ENCODE measurements at places on chromosomes 13 and 19.

- DNase-seq = no peak
These were observed 20.9 kb upstream of the ARHGEF18 start for GRCh38 chr19:7327802-7328201.

- DNase-seq = no peak
These were observed 8.5 kb downstream of the MAU2 start for GRCh38 chr19:19329126-19329525.

- no peak for DNase-seq
These were observed 3.6 kb upstream of the ELANE start for GRCh38 chr19:848386-848921.

- no peak for DNase-seq
These were observed 1790.8 kb upstream of the PCDH20 start for GRCh38 chr13:63206461-63206860.

- DNase-seq = no peak
These were observed 17.2 kb upstream of the USPL1 start for GRCh38 chr13:30600496-30600895.

DNA sequence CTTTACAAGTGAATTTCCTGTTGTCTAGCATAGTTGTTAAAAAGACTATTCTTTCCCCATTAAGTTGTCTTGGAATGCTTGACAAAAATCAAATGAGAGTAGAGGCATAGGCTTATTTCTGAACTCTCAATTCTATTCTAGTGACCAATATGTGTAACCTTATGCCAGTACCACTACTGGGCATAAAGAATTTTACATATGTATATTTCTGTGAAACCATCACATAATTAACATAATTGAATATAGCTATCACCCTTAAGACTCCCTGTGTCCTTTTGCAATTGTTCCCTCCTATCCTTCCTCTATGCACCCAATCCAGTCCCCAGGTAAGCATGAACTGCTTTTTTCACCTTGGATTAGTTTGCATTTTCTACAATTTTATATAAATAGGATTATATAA is 165.0 kb downstream of the DNAJC3 start:
- no peak for DNase-seq

- no peak for DNase-seq
These were observed 471 bp downstream of the DACH1 start for GRCh38 chr13:71866335-71867130.

- no peak for DNase-seq
These were observed 2.3 kb downstream of the SSBP4 start for GRCh38 chr19:18421371-18421959.

GRCh38 chr13:45178349-45179162 is 22.3 kb downstream of the KCTD4 start:
- no peak for DNase-seq

GRCh38 chr19:3586127-3586626 is 899 bp downstream of the GIPC3 start:
- no peak for DNase-seq

GRCh38 chr19:16285769-16286498 is 38.7 kb upstream of the KLF2 start:
- peak; percentile 44 for DNase-seq

DNA sequence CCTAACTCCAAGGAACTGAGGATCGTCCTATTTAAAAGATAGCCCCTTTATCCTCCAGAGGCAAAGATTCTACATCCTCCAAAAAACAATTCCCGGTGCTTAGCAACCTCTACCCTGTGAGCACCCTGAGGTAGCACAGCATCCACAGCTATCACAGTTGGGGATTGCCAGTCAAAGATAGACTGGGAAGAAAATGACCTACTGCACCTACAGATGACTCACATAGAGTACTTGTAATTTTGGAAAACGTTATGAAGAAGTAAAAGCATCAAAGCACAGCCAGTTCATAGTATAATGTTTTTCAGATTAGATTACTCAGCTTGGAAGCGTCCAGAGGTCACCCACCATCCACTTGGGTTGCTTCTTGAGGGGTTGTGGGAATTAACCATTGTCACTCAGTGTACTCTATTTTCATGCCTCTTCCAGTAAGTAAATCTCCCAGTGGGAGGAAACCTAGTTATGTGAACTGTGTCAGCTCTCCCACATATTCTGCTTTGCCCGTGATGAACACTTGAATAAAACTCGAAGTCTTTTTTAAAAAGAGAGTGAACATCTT is 8.9 kb upstream of the FAM124A start:
- no peak for DNase-seq

- peak; percentile 26 for DNase-seq
These were observed 2.2 kb upstream of the ZNF665 start for GRCh38 chr19:53195265-53195903.

DNA sequence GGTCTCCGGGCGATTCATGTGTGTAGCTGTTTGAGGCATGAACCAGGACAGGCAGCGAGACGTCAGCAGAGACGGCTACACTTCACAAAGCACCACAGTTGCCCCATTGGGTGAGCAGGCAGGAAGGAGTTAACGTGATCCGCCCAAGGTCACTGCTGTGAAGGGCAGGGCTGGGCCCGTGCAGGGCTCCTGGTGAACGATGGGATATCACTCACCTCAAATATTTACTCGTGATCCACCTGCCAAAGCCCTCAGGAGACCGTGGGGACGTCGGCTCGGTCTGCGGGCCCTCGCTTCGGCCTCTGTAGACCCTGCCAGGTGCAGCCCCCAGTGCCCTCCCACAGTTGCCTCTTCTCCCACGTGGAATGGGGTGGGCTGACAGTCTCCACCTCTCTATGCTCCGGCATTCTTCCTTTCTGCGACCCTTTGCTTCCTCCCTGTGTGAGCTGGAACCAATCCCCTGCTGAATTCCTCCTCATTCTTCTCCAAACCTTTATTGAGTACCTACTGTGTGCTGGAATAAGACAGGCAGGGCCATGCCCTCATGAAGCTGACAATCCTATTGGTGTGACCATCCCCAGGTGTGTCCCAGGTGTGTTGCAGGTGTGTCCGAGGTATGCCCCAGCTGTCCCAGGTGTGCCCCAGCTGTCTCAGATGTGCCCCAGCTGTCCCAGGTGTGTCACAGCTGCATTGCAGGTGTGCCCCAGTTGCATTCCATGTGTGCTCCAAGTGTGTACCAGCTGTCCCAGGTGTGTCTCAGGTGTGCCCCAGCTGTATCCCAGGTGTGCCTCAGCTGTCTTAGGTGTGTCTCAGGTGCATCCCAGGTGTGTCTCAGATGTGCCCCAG is 2.0 kb upstream of the GRK1 start:
- no peak for DNase-seq

DNA sequence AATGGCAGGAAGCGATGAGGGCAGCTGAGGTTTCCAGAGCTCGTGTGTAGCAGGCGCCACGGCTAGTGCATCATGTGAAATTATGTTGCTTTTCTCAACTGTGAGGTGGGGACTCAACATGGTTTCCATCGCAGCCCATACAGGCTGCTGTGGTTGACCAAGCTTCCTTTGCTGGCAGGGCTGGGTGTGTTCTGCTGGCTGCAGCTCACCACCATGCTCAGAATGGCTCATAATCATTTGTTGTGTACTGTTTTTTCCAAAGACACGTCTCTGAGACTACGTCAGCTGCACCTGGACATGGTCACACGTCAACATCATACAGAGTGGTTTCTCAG is 16.1 kb upstream of the RASA3 start:
- no peak for DNase-seq

GRCh38 chr13:21747456-21747855 is 76.6 kb downstream of the FGF9 start:
- no peak for DNase-seq

DNA sequence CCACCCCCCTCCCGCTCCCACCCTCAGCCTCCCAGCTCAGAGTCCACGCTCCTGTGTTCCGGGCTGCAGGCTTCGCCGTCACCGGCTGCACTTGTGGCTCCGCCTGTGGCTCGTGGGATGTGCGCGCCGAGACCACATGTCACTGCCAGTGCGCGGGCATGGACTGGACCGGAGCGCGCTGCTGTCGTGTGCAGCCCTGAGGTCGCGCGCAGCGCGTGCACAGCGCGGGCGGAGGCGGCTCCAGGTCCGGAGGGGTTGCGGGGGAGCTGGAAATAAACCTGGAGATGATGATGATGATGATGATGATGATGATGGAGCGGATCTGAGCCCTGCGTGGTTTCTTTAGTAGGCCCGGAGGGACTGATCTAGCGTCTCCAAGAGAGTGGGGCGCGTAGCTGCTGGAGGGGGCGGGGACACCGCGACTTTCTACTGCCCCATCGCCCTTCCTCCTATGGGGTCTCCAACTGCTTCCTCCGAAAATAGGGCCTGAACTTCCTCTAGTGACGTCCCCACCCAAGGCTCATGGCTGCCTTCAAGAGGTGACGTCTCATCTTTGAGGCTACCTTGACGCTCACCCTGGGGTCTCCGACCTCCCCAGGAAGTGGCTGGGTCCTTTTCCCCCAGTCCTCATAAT is 1.4 kb downstream of the RETN start:
- DNase-seq = no peak

DNA sequence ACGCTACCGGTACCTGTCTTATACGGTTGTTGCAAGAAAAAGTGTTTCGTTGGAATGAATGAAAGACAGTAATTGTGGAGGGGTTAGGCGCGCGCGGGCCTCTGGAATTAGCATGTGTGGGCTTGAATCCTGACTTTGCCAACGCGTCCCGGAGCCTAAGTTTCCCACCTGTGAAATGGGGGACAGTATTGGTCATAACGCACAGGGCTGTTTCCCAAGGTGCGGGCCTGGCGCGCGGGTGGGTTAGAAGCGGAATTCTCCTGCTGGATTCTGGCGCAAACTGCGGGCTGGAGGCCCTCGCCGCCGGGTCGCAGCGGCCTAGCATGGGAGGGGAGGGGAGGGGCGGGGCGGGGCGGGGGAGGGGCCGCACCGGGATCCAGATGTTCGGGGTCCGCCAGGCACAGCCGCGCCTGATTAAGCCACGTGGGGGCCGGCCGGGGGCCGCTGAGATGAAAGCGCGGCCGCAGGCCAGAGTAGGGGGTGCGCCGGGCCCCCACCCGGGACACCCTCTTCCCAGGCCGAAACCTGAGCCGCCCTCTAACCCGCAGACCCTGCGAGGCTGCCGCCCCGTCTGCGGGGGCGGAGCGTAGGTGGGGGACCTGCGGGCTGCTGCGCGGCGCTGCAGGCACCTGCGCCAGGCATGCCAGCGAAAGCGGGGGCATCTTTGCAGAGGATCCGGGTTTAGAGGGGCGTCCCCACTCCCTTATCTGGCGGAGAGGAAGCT is 1.2 kb upstream of the TMEM59L start:
- no peak for DNase-seq

GRCh38 chr19:54434112-54434872 is 14.7 kb upstream of the LENG8 start:
- DNase-seq = no peak

GRCh38 chr13:108060111-108060510 is 155.2 kb downstream of the LIG4 start:
- no peak for DNase-seq

DNA sequence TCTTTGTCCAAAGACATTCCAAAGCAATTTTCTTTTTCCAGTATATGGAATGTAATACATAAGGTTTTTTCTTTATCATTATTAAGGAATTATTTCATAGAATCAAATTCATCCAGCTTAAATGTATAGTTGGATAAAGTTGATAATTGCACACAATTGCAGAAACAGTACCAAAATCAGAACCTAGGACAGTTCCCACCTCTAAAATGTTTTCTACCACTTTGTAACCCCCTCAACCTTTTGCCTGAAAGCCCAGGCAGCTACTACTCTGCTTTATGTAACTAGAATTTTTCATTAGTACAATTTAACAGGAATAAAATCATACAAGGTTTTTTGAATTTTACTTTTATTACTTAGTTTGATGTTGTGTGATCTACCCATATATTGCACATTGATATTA is 98.0 kb downstream of the PRR20E start:
- DNase-seq = no peak

DNA sequence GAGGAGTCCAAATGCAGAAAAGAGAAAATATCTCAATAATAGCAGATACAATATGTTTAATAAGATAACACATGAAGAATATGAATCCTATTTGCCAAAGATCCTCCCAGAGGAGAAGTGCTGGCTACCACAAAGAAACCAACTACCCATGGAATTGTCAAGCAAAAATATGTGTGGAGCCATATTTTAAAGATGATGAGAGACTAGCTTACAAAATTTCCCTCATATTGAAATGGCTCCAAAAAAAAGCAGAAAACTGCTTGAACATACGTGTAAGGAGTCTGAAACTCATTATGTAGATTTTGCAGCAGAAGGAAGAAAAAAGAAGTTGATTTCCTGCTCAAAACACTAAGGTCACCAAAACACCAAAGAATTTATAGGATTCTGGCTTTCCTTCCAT is 94.2 kb downstream of the USP12 start:
- DNase-seq = no peak

DNA sequence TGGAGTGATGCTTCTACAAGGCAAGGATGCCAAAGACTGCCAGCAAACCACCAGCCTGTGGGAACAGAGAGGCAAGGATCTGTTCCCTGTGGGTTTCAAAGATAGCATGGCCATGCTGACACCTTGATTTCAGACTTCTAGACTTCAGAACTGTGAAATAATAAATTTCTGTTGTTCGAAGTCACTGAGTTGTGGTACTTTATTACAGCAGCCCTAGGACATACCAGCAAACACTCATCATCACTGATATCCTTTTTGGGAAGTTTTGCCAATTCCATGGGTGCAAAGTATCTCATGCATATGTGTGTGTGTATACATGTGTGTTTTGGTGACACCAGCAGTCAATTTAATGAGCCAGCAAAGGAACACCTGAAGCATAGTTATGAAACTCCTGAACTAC is 21.0 kb downstream of the LMO7 start:
- no peak for DNase-seq

DNA sequence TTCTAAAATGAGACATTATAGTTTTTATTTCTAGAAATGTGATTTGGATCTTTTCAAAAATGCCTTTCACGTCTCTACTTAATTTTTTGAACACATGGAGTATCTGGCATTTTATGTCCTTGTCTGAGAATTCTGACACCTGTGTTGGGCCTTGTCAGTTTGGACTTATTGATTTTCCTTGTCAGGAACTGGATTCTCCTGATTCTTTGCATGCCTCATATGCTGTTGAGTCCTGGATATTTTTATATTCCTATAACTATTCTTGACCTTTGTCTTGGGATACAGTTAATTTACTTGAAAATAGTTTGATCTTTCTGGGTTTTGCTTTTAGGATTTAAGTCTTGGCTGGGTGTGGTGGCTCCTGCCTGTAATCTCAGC is 10.3 kb downstream of the ADPRHL1 start:
- no peak for DNase-seq

Data from hypothalamus (tissue), 51 donors.